ENCODE measurements at places on chromosomes 4 and X.

DNA sequence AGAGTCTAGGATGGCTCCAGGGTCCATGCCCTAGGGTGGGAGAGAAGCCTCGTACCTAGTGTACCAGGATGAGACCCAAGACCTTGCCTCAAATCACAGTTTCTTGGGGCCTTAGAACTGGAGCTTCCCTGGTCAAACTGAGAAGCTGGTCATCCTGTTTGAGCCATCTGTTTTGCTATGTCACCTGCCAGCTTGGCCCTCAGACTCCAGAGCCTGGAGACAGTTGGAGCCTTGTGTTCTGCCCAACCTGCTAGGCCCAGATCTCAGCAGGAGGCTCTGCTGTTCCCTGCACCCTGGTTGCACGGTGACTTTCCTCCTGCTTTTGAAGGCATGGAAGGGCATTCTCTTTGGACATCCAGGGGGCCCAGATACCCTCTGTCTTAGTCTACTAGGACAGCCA lies 206.3 kb upstream of the ATP6AP2 start:
- no peak for DNase-seq

DNA sequence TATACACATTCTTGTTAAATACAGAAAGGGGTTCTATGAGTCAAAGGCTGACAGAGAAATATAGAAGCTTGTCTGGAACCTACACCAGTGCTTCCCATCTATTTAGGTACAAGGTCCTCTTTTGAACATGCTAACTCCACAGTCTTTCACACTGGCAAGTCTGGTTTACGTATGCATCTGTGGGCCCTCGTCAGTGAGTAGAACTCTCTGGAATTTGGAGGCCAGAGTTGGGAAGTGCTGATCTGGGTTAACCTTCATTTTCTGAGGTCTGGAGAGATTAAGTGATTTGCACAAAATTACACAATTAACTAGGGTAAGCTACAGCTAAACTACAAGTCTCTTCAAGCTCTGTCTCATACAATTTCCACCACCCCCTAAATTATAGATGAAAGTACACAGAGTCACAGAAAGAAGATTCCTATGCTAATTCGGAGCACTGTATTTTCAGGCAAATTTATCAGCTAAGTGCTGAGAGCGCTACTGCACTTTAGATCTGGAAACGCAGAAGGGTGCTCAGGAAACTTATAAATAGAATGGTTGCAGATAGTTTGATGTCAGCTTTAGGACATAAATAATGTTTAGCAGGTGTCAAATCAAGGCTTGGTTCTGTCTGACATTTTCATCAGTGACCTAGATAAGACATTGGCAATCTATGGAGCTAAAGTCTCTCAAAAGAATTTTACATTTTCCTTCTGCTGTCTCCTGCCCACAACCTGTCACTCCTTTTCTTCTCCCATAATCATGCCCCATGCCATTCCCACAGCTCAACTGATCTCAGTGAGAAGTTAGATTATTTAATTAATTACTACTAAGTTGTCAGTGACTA lies 43.0 kb upstream of the PDLIM5 start:
- DNase-seq: no peak

DNA sequence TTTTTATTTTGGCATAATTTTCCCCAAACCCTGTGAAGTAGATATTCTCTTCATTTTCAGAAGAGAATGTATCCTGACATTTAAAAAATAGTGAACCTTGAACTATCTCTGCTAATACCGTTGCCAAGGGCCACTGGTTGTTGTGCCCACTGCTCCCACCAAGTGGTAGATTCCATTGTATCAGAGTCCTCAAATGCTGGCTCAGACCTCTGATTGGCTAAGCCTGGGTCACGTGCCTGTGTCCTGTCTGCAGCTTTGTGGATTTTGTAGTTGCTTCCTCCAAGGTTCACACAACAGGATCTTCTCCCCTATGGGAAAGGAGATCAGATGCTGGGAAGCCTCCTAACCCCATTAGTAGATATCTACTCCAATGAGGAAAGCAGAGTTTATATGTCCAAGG lies 104.8 kb upstream of the CASK start:
- DNase-seq: no peak

GRCh38 chrX:1178580-1179057 lies 33.8 kb downstream of the CRLF2 start:
- DNase-seq: no peak

GRCh38 chr4:174266416-174266815 lies 17.1 kb downstream of the FBXO8 start:
- DNase-seq: no peak

GRCh38 chr4:166172619-166173018 lies 299.6 kb downstream of the TLL1 start:
- no peak for DNase-seq

GRCh38 chrX:23888887-23889501 lies 18.7 kb downstream of the APOO start:
- DNase-seq: no peak

DNA sequence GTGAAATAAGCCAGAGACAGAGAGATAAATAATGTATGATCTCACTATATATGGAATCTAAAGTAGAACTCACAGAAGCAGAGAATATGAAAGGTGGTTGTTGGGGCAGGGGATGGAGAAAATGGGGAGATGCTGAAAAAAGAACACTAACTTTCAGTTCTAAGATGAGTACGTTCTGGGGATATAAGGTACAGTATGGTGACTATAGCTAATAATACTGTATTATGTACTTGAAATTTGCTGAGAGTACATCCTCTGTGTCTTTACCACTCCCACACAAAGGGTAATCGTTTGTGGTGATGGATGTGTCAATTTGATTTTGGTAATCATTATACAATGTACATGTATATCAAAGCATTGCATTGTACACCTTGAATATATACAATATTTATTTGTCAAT lies 6.6 kb downstream of the FBXL5 start:
- no peak for DNase-seq

- DNase-seq: no peak
Measured at GRCh38 chr4:94349193-94349592, 6.6 kb upstream of the HPGDS start.

- no peak for DNase-seq
Measured at GRCh38 chr4:143597276-143597675, 83.8 kb downstream of the SMARCA5 start.

GRCh38 chr4:113522433-113522832 lies 239.1 kb downstream of the CAMK2D start:
- no peak for DNase-seq
